K562 (cell line): ENCODE measurements at places on chromosomes 6 and 20.
A peak's percentile ranks its signal among the peaks of the same experiment; 100 is the strongest.

DNA sequence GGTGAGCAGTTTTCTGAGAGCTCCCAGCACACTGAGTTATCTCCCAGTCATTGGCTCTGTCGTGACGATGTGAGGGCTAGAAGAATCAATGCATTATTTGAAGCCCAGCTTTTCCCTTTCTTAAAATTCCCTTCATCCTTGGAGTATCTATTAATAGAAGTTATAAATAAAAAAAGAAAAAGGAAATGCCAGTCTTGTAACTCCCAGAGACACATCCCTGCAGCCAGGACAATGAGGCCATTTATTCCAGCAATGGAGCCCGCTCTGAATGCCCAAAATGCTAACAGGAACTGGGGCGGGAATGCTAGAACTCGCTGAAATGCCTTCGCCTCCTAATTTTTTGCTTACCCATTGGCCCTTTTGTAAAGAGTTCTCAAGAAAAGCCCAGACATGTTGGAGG, 305.8 kb downstream of the TFAP2C start:
- H3K36me3 ChIP-seq, result no peaks in the 10 kb centered on the region
- H3K27ac ChIP-seq, result no peak overlapping the region
- no peaks in the 10 kb centered on the region for H3K4me1 ChIP-seq
- no peak overlapping the region for H3K4me3 ChIP-seq
- DNase-seq, result no peak
- H3K27me3 ChIP-seq, result peaks cover 4% of the 10 kb centered on the region; the same call in 1 of the 2 replicates

DNA sequence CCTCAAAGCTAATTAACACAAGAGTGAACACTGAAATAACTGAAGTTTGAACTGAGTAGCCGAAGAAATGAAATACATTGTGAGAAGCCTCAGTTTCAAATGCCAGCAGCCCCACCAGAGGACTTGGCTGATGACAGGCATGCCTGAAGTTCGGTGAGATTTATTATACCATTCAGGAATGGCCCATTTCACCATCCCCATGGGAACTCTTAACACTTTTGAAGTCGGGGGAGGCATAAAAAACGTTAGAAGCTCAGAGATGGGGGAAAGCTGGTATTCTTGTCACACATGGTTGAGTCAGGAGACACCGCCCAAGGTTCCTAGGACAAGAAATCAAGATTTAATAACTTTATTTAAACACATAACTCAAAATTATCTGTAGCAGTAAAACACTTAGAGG, 17.6 kb upstream of the SLC22A3 start:
- H3K27me3 ChIP-seq, result no peaks in the 10 kb centered on the region; the same call in 2 of the 3 replicates
- no peaks in the 10 kb centered on the region for H3K36me3 ChIP-seq
- H3K4me1 ChIP-seq, result no peaks in the 10 kb centered on the region
- no peak for DNase-seq
- no peak overlapping the region for H3K4me3 ChIP-seq

- no peak overlapping the region for H3K27ac ChIP-seq
- peaks cover 13% of the 10 kb centered on the region; the same call in 1 of the 2 replicates for H3K27me3 ChIP-seq
- H3K4me1 ChIP-seq, result no peaks in the 10 kb centered on the region
- no peaks in the 10 kb centered on the region for H3K36me3 ChIP-seq
Measured at GRCh38 chr6:139152892-139153271, 18.0 kb downstream of the HECA start.

GRCh38 chr6:89385156-89385667, 26.9 kb downstream of the RRAGD start:
- H3K27ac ChIP-seq, result no peak overlapping the region
- H3K36me3 ChIP-seq, result no peaks in the 10 kb centered on the region
- peaks cover 43% of the 10 kb centered on the region for H3K27me3 ChIP-seq
- H3K4me3 ChIP-seq, result no peak overlapping the region
- no peaks in the 10 kb centered on the region for H3K4me1 ChIP-seq

DNA sequence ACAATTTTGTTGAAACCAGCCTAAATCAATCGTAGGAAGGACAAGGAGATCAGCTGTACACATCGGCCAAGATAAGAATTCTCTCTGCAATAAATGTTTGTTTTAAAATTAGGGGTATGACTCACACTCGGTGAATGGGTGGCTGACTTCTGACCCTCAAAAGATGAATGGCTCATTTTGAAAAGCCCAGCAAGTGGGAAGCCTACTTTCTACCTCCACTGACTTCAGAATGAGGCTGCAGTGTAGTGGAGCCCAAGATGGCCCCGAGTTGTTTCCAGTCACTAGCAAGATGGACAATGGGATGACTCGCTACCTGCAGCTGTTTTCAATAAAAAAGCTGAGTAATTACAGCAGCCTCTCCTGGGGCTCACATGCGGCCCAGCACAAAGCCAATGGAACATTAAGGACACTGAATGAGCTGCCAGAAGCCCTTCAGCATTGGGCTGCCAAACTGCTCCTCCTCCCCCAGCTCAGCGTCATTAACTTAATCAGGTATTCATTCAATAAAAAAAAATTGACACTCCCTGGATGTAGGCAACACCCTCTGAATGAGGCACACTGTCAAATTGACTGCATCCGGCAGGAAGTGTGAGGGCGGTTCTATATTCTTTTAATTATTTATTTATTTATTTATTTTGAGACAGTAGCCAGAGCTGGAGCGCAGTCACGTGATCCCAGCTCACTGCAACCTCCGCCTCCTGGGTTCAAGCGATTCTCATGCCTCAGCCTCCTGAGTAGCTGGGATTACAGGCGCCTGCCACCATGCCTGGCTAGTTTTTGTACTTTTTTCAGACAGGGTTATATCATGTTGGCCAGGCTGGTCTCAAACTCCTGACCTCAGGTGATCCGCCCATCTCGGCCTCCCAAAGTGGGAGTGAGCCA, 107.3 kb downstream of the GMPR start:
- H3K27me3 ChIP-seq, result no peaks in the 10 kb centered on the region
- no peak for DNase-seq
- H3K36me3 ChIP-seq, result no peaks in the 10 kb centered on the region
- H3K4me3 ChIP-seq, result no peak overlapping the region
- H3K27ac ChIP-seq, result peak overlapping the region; percentile 71; the same call in 2 of the 3 replicates

DNA sequence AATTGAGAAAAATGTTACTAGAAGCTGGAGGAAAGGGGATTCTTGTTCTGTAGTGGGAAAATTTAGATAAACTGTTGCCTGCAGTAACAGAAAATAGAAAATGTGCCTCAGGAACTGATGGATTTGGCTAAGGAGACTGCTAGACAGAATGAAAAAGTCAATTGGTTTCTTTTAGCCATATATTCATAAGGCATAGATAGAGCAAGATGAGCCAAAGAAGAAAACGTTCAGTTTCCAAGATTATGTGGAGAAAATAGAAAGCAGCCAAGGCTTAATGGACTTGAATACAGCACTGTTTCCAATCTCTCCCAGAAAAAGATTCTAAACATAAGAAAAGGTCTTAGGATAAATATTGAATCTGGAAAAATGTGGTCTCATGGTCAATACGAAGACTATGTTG, 115.1 kb upstream of the TCF21 start:
- H3K27me3 ChIP-seq, result no peaks in the 10 kb centered on the region
- H3K4me3 ChIP-seq, result no peak overlapping the region
- no peaks in the 10 kb centered on the region for H3K36me3 ChIP-seq
- DNase-seq, result no peak

DNA sequence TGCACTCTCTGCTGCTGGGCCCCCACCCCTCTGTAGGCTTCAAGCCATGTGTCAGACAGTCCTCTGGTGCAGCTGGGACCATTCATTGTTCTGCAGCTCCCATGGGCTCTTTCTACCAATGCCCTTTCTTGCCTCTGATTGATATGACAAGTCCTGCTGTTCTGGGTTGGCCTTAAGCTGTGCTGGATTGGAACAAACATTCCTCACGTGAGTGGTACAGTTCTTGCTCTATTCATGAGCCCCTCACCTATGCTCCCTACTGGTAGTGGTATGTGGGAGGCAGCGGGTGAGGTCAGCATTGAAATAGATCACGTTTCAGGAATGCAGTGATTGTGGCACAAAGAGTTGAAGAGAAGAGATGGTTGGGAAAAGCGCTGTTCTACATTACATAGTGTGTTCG, 48.8 kb upstream of the RALY start:
- H3K4me3 ChIP-seq, result no peak overlapping the region
- no peak for DNase-seq
- peaks cover 27% of the 10 kb centered on the region for H3K27me3 ChIP-seq
- no peaks in the 10 kb centered on the region for H3K36me3 ChIP-seq
- no peaks in the 10 kb centered on the region for H3K4me1 ChIP-seq
